ENCODE measurements at places on chromosomes 5 and 9.

- no peak for DNase-seq
Measured at GRCh38 chr5:133250527-133250926, 198.7 kb downstream of the HSPA4 start.

- no peak for DNase-seq
Measured at GRCh38 chr5:177442066-177442826, 4.4 kb upstream of the PRR7 start.

GRCh38 chr5:169742771-169743296 is 105.8 kb downstream of the DOCK2 start:
- no peak for DNase-seq

GRCh38 chr5:96427824-96428223 is 5.2 kb downstream of the PCSK1 start:
- no peak for DNase-seq

DNA sequence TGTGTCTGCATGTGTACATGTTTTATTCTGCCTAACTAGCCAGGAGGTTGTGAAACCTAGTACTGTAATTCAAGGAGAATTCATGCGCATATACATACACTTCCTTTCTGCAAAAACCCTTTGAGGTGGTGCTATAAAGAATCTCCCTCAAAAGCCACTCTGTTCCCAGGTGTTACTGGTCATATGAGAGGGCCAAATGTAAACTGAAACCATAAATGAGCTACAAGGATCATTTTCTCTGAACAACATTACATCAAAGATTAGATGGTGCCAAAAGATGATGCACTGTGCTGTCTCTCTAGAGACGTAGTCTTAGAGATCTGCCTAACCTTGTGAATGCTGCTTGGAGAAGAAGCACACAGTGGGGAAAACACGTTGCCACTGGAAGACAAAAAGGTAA is 15.7 kb downstream of the NREP start:
- no peak for DNase-seq

- no peak for DNase-seq
Measured at GRCh38 chr5:80738466-80738865, 83.7 kb upstream of the DHFR start.

DNA sequence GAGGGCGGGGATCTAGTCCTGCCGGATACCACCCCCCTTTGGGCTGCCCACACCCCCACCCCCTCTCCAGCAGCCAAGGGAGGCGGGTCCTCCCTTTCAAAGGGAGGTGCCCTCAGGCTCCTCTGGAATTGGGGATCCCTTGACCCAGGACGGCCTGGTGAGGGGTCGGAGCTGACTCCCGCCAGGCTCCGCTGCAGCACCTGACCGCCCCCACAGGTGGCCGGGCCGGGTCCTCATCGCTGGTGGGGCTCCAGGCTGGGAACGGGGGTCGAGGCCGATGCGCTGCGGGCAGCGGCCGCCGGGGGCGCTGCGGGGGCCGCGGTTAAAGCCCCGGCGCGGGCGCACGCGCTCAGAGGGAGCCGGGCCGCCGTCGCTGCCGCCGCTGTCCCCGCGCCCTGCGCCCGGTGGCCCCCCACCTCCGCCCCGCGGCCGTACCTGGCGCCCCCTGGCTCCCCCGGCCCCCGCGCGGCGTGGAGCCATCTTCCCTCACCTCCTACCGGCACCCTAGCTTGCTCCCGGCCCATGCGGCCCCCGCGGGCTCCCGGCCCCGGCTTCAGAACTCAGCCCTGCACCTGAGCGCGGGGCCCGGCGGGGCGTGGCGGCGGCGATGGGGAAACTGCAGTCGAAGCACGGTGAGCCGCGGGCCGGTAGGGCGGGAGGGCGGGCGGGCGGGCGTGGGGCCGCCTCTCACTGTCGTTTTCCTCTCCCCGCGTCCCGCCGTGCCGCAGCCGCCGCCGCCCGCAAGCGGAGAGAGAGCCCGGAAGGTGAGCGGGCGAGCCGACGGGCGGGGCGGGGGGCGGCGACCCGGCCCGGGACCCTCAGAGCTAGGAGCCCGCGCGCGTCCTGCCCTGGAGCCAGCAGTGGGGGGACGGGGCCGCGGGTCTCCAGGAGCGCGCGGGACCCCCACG is at the start of gene NKD2:
Gene NKD2 (plus strand): TSS at position 352 of the 908 bp plus-strand sequence. CDS start 256 bp downstream, at position 608.
- peak; percentile 22 for DNase-seq

DNA sequence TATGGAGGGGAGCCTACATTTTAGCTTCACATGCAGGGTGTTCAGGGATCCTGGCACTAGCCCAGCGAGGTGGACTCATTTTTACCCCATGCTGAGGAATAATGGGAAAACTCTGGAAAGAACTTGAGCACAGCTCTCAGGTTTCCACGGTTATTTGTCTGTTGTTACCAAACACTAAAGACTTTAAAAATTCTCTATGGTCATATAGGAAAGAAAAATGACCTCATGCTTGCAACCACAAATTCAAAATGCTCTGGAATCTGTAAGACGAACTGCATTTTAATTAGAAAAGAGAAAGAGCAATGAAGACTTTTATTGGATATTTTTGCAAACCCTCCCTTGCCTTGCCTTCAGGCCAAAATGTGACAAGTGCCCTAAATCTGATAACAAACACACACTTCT is 606.9 kb downstream of the EBF1 start:
- no peak for DNase-seq

Measured in CD4-positive, alpha-beta T cell treated with Interleukin-17A for 1 hour (primary cell).